AG08396 (cell line): ENCODE measurements at places on chromosomes 5 and 9.
A peak's percentile ranks its signal among the peaks of the same experiment; 100 is the strongest.

DNA sequence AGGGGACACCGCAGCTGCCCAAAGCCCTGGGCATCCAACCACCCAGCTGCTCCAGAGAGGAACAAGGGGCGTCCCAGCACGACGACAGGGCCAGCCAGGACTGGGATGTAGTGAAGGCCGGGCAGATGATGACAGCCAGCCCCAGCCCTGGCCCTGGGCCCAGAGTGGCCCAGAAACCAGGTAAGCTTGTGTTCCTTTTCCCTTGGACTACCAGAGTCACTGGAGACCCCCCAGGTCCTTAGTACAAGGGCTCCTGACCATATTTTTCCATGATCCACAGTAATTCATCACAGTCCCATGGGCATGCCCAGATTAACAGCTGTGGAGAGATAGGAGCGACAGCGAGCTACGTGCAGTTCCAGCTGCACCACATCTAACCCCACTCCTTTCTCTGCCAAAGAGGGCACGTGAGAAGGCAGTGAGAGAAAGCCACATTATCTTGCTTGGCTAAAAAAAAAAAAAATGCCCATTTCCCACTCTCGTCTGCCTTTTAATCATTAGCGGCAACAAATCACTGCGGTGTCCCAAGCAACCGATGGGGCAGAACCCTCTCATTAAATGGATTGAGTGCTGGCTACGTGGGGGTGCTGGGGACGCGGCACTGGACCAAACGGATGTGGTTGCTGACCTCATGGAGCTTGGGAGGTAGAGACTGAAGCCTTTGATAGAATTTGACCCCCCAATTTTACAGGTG is 21.7 kb upstream of the SYNPO start:
- DNase-seq, result no peak

DNA sequence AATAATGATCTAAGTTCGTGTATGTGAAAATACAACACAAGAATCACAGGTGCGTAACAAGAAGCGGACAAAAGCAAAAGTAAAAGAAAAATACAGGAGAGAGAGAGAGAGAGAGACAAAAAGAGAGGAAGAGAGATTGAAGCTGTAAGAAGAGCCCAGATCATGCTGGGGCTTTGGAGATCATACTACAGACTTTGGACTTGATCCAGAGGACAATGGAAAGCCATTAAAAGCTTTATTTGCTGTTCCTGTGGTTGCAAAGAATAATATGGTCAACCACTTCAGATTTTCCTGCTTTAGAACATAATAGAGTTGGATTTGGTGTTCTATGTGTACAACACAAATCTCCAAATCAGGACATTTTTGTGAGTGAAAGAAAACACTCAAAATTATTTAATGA is 561.4 kb downstream of the CAAP1 start:
- DNase-seq, result no peak

GRCh38 chr9:111450124-111450523 is 34.1 kb downstream of the ECPAS start:
- no peak for DNase-seq

- DNase-seq, result no peak
These were observed 74.9 kb downstream of the FANCC start for GRCh38 chr9:95242613-95243012.

DNA sequence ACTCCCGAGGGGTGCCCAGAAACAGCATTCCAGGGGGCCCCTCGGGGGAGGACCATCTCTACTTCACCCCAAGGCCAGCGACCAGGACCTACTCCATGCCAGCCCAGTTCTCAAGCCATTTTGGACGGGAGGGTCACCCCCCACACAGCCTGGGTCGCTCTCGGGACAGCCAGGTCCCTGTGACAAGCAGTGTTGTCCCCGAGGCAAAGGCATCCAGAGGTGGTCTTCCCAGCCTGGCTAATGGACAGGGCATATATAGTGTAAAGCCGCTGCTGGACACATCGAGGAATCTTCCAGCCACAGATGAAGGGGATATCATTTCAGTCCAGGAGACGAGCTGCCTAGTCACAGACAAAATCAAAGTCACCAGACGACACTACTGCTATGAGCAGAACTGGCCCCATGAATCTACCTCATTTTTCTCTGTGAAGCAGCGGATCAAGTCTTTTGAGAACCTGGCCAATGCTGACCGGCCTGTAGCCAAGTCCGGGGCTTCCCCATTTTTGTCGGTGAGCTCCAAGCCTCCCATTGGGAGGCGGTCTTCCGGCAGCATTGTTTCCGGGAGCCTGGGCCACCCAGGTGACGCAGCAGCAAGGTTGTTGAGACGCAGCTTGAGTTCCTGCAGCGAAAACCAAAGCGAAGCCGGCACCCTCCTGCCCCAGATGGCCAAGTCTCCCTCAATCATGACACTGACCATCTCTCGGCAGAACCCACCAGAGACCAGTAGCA is 83.9 kb downstream of the GOLPH3 start:
- no peak for DNase-seq

DNA sequence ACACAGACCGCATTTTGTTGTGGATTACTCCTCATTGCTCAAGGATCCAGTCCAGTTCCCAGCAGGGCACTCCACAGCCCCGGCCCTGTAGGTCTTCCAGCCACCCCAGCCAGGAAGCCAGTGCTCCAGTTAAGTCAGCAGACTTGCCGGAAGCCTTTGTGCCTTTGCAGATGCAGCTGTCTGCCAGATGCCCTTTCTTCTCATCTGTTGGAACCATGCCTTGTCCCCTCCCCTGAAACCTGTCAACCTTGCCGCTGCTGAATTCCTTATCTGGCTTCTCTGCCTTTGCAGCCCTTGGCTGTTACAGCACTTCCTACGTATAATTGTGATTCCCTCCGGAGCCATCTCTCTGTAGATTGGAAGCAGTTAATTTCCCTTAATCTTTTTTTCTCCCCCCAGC is 28.4 kb downstream of the PSAT1 start:
- no peak for DNase-seq

GRCh38 chr9:96318921-96319565 is 17.1 kb upstream of the HSD17B3 start:
- DNase-seq, result no peak

DNA sequence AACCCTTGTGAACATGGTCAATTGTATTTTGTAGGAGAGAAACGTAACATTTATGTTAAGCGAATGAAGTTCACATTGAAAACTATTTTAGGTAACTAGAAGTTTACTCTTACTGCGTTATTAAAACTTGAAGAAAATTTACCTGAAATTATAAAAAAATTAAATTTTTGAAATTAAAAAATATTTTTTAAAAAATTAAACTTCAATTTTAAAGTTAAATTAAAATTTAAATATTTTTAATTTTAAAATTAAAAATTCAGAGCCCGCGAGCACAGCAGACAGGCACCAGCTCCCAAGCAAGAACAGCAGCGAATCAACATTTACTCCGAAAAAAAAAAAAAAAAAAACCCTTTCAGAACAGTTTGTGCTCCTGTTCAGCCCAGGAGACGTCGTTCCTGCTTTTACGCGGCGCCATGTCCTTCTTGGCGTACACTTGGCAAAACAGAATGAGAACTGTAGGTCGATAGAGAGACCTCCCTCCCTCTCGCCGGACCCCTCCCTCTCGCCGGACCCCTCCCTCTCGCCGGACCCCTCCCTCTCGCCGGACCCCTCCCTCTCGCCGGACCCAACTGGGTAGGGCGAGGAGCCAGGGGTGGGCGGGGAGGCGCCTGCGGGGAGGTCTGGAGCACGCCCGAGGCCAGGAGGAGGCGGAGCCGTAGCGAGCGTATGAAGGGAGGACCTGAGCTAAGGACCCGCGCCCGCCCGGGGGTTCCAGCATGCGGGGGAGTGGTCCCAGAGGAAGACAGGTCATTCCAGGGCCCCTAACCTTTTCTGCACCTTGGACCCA is 235.8 kb downstream of the ROR2 start:
- peak; percentile 73 for DNase-seq

DNA sequence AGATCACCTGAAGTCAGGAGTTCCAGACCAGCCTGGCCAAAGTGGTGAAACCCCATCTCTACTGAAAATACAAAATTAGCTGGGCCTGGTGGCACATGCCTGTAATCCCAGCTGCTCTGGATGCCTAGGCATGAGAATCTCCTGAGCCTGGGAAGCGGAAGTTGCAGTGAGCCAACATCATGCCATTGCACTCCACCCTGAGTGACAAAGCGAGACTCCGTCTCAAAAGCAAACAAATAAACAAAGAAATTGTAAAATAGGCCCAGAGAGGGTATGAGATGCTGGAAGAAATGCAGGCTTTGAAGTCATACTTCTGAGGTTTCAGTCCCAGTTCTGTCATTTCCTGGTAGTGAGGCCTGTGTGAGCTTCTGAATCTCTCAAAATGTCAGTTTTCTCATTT is 5.3 kb upstream of the ARHGEF37 start:
- DNase-seq, result no peak

- no peak for DNase-seq
These were observed 2.7 kb downstream of the MLLT3 start for GRCh38 chr9:20619487-20620200.

DNA sequence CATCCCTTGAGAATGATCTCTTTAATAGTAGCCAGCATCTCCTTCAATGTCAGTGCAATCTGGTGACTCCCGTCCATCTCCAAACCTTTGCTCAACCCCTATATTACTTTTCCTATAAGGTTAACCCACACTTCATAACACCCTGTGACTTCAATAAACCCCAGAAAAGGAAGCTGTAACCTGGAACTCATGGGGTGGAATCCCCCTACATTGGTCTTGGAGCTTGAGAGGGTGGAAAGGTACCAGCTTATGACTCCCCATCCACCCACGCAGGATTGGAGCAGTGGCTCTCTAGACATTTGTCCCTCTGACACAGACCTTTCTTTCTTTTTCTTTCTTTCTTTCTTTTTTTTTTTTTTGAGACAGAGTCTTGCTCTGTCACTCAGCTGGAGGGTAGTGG is 54.7 kb upstream of the ZFR start:
- DNase-seq, result no peak

DNA sequence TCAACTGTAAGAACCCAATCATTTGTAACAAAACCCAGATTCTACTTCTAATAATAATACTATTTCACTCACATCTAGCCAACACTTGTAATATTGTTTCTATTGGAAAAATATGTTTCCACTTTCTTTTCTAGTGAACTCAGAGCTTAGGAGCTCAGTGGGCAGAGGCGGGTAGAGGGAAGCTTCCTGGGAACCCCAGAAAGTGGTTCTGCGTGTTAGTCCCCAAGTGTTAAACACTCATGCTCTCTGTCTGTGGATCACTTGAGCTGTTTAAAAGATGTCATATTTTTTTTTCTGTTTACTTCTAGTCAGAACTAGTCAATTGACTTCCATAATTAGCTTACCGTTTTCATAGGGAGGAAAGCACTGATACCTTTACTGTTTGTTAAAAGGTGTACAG is 20.6 kb downstream of the SNX18 start:
- no peak for DNase-seq

DNA sequence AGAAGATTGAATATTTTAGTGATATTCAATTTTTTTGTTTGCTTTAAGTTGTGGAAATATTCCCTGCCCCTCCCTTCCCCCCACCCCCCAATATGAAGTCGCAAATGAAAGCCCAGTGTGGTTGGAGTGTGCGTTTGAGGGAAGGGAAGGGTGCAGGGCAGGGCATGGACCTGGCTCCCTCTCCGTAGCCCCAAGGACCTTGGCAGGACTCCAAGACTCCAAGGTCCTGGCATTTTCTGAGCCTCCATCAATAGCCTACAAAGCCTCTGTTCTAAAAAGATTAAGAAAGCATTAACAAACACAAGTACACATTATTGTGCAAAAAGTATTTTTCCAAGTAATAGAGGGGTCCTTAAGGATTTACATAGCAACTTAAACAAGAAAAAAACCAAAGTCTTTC is 38.8 kb upstream of the PTPN3 start:
- no peak for DNase-seq

- no peak for DNase-seq
These were observed 265.8 kb upstream of the IRX4 start for GRCh38 chr5:2148312-2149194.

DNA sequence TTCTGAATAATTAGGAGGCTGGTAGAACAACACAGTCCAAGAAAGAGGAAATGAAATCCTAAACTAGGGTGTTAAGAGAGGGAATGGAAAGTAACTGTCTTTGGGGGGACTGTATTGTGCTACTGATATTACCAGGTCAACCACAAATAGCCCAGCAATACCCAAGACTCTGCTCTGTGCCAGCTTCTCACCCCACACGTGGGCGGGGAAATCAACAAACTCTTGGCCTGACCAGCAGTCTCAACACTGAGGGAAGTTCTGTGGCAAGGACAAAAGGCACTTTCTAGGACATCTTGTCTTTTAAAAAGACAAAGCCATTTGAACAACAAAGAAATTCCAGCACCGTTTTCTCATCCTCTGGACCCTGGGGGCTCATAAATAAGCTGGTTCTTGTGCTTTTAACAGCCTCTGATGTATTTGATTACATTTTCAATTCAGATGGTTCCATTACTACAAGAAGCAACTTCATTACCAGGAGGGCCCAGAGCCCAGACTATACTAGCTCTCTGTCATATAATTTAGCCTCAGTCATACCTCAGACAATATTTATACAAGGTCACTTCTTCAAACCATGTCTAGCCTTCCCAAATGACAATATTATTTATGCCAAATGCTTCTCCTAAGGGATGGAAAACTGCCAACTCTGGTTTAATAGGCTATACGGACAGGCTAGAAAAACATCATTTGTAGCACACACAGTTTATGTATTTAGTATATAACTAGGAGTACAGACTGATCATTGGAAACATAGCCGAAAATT is 297.8 kb downstream of the CWC27 start:
- no peak for DNase-seq

- DNase-seq, result no peak
These were observed 283.9 kb upstream of the RFX3 start for GRCh38 chr9:3809724-3810123.

DNA sequence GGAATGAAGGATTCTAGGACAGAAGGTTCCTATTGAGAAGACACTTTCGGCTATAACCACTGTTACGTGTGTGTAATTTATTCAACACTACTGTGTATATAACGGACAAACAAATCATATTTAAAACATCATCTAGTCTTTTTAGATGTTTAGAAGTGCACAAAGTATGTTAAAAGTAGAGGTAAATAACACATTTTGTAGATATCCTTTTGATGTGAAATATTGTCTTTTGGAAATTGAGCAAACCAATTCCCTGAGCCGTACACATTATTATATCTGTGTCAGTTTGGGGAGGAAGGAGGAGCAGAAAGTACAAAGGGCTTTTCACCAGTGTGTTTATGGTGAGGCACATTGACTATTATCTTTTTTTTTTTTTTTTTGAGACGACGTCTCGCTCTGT is 39.1 kb upstream of the ANKRD18A start:
- DNase-seq, result no peak

DNA sequence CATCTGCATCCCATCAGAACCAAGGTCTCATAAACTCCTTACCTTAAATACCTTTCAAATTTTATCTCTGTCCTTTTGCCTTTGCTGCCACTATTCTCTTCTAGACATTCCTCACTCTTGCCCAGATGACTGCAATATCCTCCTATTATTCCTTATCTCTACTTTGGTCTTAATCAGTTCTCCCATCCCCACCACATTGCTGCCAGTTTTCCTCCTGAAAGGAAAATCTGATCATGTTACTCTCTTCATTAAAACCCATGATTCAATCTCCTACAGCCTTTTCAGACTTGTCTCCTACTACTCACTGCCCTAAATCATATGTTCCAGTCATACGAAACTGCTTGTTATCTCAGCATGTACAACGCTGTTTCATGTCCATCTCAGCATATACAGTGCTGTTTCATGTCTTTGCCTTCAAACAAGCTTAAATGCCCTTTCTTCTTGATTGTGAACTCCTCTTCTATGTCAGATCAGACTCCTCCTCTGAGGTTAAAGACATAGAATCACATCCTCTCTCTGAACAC is 152.6 kb upstream of the FST start:
- no peak for DNase-seq

GRCh38 chr9:5364294-5365024 is 24.8 kb upstream of the RLN1 start:
- DNase-seq, result no peak
